ENCODE measurements at places on chromosomes 3 and 15.

GRCh38 chr3:187101184-187102072 lies 37.9 kb downstream of the RPL39L start:
- DNase-seq: no peak

GRCh38 chr3:155791190-155791589 lies 14.9 kb downstream of the C3orf33 start:
- no peak for DNase-seq

DNA sequence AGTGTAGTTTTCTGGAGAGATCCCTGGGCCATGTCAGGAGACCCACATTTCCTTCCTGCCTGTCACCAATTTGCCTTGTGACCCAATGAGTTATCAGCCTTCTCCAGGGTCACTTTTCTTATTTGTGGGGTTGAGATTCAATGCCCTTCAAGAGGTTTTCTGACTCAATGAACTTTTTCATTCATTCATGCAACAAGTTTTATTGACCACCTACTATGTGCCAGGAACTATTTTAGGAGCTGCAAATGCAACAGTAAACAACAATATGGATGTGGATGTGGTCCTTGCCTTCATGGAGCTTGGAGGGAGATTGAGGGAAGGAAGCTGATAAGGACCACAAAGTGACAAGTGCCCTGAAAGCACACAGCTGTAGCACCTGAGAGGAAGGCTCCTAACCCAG lies 142.8 kb downstream of the OPA1 start:
- DNase-seq: no peak

GRCh38 chr3:43709022-43709421 lies 18.3 kb downstream of the ABHD5 start:
- DNase-seq: no peak

DNA sequence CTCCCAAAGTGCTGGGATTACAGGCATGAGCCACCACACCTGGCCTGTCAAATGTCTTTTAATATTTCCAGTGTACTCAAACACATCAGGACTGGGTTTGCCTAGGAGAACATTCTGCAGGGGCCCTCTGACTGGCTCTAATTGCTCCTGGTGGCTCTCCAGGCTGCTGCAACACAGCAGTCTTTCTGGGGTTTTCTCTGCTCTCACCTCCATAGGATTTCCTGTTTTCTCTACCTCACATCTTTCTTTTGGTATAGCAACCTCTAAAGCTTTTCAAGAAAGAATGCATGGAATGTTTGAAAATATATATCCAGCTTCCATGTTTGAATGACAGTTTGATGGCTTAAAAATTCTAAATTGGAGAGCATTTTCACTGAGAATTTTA lies 83.3 kb upstream of the IGSF10 start:
- no peak for DNase-seq

GRCh38 chr3:20648921-20649381 lies 462.9 kb upstream of the SGO1 start:
- DNase-seq: no peak

GRCh38 chr15:68375191-68375631 lies 56.8 kb downstream of the ITGA11 start:
- no peak for DNase-seq

GRCh38 chr3:114439284-114439683 lies 145.5 kb downstream of the TIGIT start:
- DNase-seq: no peak

DNA sequence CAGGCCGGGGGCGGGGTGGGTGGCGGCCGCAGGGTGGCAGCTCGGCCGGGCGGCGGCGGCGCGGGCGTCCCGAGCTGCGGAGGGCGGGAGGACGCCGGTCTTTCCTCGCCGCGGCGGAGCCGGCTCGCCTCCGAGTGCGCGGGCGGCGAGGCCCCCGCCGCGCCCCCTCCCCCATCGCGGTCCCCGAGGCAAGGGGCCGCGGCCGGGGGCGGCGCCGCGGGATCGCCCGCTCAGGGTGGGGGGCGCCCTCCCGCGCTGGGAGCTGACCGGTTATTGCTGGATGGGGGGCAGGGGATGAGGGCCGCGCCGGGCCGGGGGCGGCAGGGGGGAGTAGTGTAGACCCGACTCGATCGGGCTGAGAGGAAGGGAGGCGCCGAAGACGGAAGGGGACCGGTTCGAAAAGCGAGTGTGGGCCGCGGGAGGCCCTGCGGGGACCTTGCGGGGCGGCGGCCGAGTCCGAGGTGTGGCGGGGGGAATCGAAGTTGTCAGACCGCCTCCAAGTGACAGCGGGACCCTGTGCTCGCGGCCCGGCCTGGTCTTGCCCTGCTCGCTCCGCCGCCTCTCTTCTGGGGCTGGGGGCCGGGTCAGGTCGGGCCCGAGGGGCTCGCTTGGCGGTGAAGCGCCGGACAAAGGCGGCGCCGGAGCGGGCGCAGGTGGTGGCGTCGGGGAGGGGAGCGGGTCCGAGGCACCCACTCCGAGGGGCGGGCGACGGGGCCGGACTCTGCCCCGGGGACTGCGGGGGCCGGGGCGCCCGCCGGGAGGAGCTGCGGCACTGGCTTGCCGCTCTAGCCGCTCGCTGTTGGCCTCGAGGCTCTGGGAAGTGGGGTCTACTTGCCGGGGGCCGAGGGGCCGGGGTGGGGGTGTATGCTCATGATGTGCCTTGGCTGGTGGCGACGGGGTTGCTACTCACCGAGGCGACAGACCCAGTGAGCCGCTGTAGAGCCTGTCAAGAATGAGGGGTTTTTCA lies 1.1 kb downstream of the BAHD1 start:
- DNase-seq: no peak

GRCh38 chr3:62602129-62602770 lies 228.9 kb upstream of the FEZF2 start:
- DNase-seq: no peak

- DNase-seq: no peak
Observed at GRCh38 chr3:169453256-169454059, 210.1 kb downstream of the MECOM start.

GRCh38 chr3:114318295-114318694 lies 24.5 kb downstream of the TIGIT start:
- DNase-seq: no peak

DNA sequence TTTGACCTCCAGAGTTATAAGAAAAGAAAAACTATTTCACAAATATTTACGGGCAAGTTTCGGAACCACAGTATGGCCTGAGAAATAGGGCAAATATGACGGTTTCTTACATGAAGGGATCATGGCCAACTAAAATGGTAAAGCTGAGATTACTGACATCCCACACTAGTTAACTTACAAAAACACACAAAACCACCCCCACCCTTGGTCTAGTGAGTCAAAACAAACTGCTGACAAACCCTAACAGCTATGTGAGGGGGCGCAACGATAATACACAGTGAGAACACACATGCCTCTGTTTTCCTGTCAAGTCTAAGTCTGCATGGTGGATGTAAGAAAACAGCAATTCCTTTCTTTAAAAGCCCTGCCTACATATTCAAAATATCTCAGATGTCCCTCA lies 32.3 kb downstream of the CBLB start:
- DNase-seq: no peak

DNA sequence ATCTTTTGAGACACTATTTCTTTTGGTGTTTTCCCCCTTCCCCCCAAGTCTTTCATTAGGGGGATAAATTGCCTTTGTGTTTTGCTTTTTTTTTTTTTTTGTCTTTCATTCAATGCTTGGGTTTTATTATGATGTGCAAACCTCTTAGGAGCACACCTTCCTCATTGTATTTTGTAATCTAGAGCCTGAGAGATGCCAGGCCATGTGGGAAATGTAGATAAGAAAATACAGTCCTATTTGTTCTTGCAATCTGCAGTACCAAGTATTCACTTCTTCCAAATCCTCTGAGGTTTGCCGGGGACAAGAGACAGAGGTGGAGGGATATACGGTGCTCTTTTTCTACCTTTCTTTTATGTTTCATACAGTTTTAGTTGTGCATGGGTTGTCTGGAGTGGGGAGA lies 66.7 kb downstream of the LARS2 start:
- DNase-seq: no peak

- no peak for DNase-seq
Observed at GRCh38 chr15:25663515-25663914, 199.6 kb downstream of the ATP10A start.

GRCh38 chr3:110343945-110344344 lies 727.7 kb upstream of the NECTIN3 start:
- DNase-seq: no peak

GRCh38 chr3:55468251-55468650 lies 18.9 kb downstream of the WNT5A start:
- DNase-seq: no peak

- DNase-seq: peak; percentile 58
Observed at GRCh38 chr3:155323063-155323666, 29.7 kb upstream of the STRIT1 start.

GRCh38 chr3:111473550-111473949 lies 68.4 kb upstream of the CD96 start:
- no peak for DNase-seq

DNA sequence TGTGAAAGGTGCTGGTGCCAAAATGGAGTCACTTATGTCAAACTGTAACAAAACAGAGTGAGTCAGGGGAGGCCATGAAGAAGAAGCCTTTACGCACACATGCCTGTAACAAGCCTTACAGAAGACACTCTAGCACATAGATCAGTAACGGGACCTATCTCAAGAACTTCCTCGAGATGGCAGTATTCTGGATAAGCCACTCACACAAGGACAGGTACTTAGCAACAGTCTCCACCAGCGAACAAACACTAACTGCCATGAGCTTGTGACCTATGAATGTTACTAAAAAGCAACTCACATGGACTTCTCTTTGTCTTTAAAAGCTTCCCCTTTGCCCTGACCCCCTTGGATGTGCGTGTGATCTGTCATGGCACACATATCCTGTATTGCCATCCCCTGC lies 235.1 kb downstream of the CD47 start:
- DNase-seq: no peak

DNA sequence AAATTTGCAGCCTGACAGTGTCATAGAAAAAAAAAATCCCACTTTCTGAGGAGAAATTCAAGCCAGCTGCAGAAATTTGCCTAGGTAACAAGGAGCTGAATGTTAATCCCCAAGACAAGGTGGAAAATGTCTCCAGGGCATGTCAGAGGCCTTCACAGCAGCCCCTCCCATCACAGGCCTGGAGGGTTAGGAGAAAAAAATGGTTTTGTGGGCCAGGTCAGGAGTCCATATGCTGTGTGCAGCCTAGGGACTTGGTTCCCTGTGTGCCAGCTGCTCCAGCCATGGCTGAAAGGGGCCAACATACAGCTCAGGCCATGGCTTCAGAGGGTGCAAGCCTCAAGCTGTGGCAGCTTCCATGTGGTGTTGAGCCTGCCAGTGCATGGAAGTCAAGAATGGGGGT lies 11.2 kb downstream of the CD200R1 start:
- DNase-seq: no peak

GRCh38 chr3:128714887-128715491 lies 11.0 kb upstream of the RAB7A start:
- DNase-seq: no peak

GRCh38 chr3:122974764-122975162 lies 52.8 kb downstream of the SEMA5B start:
- peak; percentile 26 for DNase-seq

- no peak for DNase-seq
Observed at GRCh38 chr3:64240396-64240795, 15.1 kb upstream of the PRICKLE2 start.

GRCh38 chr15:29682781-29683180 lies 139.5 kb downstream of the TJP1 start:
- DNase-seq: no peak

DNA sequence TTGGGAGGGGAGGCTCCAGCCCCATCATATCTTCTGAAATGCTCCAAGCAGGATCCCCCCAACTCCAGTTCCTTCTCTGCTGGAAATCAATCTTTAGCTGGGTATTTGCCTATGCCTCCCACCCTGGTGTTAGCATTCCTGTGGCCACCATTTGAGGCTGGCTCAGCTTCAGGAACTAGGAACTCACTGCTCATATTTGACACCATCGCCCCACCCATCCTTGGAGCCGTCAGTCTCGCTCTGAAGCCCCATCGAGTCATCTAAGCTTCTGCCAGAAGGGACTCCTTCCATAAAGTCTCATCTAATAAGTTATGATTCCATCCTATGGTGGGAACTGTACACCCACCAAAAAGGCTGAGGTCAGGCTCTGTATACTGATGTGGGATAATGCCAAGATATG lies 26.4 kb downstream of the PRKCD start:
- DNase-seq: no peak

DNA sequence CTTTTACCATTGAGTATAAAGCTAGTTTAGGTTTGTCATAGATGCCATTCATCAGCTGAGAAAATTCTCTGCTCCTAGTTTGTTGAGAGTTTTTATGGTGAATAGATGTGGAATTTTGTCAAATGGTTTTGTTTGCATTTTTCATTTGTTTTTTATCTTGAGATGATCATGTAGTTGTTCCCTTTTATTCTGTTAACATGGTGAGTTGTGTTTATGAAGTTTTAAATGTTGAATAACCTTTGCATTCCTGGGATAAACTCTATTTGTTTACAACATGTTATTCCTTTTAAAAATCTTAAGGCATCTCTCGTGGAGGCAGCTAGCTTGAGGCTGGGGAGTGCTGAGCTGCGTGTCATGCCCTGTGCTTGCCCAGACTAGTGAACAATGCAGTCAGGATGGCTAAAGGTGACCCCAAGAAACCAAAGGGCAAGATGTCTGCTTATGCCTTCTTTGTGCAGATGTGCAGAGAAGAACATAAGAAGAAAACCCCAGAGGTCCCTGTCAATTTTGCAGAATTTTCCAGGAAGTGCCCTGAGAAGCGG lies 48.5 kb downstream of the ANAPC13 start:
- DNase-seq: no peak

GRCh38 chr3:31522152-31522551 lies 10.6 kb upstream of the STT3B start:
- no peak for DNase-seq

- no peak for DNase-seq
Observed at GRCh38 chr3:79047581-79047980, 720.2 kb downstream of the ROBO1 start.

GRCh38 chr15:72271895-72272212 lies 500 bp downstream of the PARP6 start:
- no peak for DNase-seq

Data from HS-27A (cell line).